Foreskin fibroblast (primary cell): ENCODE measurements at places on chromosomes 2 and 18.

DNA sequence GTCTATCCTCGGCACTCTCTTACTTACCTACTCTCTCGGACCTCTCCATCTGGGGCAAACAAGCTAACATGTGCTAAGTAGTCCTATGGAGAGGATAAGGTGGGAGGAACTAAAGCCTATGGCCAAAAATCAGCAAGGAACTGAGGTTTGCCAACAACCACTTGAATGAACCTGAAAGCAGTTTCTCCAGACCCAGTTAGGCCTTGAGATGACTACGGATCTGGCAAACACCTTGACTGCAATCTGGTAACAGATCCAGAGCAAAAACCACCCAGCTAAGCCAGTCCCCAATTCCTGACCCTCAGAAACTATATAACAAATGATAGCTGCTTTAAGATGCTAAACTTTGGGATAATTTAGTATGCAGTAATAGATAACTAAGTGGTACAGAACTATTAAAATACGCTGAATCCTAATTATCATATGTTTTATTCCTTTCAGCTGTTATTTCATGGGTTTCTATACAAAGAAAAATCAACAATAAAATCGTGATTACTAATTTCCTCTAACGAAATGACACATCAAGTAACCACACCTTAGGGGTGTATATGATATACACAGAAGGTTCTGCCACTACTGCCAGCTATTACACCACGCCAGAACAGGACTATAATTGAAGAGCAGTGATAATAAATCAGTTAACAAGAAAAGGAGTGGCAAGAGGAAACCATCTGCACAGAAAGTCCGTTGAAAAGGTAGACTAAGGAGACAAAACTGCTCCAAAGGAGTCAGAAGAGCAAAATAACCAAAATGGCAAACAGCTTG lies 3.2 kb downstream of the FARSB start:
- DNase-seq = no peak

DNA sequence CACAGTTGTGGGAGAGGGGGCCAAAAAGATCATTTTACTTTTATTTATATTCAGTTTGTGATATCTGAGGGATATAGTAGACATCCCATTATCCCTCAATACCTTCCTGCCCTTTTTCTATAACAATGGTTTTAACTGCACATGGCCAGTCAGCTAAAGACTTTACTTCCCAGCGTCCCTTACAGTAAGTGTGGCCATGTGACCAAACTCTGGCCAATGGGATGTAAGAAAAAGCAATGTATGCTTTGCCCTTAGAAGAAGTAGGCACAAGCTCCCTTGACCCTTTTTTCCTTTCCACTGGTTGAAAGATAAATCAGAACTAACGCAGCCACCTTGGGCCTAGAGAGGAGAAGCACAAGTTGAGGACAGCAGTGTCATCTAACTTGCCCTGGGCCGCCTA lies 44.6 kb upstream of the LRPPRC start:
- DNase-seq = no peak

GRCh38 chr2:203824603-203825002 lies 43.0 kb upstream of the CTLA4 start:
- DNase-seq = no peak

DNA sequence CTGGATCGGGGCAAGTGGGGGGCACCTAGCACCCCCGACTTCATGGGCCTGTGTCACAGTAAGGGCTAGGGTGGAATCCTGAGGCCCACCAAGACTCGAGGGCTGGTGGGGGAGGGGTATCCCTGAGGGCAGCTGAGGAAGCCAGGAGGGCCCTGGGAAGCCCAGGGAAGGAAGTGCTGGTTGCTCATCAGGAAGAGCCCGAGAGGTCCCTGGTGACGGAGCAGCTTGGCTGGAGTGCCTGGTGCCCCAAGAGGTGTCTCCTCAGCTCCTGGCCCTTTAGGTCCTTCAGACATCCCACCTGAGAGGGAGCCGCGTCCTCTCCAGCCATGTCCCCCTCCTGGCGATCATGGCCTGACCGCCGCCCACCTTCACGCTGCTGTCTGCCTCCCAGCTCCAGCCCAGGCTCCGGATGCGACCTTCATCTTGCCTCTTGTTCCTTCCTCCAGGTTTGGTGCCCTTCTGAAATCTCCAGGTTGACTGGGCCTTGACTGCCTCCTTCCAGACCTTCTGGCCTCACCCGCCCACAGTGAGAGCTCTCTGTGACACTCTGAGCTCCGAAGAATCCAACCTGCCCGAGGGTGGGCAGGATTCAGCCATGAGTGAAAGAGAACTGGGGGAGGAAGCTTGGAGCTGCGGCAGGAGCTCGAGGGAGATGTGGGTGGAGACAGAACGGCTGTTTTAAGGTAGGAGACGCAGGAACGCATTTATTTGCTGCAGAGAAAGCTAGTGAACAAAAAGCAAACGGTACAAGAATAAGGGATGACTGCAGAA lies 42.7 kb upstream of the SEMA4C start:
- DNase-seq = no peak

DNA sequence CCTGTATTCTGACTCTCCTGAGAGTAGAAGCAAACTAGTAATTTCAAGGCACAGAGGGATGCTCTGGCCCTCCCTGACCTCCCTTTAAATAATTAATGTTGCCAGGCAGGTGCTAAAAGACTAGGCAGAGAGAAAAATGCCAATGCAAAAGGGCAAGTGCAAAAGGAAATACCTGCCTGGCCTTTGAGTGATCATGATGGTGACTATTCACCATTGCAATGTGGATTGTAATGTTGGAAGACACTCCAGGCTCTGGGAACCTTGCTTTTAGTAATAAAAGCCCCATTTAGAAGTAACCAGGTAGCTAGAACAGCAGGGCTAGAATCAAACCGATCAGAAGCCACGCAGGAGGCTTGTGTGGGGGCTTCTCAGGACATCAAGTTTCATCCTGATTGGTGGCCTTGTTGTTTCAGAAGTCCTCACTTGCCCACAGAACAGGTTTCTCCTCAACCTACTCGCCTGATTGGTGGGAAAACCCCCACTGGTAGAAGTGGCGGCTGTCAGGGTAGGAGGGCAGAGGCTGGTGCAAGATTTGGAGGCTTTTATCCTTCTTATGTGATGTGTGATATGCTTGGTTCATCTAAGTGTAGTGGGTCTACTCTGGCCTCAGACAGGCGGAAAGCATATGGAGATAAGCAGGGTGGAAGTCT lies 16.0 kb upstream of the CHRNA1 start:
- peak; percentile 39 for DNase-seq

DNA sequence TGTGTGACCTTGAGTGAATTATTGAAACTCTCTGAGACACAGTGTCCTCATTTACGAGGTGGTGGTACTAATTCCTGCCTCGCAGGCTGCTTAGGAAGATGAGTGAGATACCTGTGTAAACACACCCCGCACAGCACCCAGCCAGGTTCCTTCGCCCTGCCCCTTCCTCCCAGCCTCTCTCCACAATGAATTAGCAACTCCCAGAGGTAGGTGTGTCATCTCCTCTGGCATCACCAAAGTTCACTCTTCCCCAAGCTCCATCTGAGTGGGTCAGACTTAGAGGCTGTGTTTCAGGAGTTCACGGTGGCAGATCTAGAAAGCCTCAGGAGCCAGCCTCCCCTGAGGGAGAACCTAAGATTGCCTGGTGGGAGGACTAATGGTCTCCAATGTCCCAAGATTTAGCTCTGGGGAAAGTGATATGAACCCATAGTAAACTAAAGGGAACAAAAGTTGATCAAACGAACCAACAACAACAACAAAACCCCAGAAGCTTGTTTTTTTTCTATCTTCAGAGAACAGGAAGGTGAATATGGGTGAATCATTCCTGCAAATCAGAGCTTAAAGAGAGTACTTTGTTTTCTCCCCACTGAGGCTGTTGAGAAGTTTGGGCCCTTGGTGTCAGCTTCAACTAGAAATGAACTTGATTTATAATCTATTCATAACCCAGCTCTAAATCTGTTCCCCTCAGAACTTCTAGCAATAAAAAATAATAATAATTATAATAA lies 44.4 kb upstream of the NRP2 start:
- DNase-seq = no peak

GRCh38 chr2:234162861-234163260 lies 112.4 kb downstream of the SPP2 start:
- no peak for DNase-seq

- DNase-seq = no peak
These were observed 73.0 kb downstream of the FSIP2 start for GRCh38 chr2:185811580-185811979.

GRCh38 chr2:37512971-37513370 lies 158.5 kb downstream of the CDC42EP3 start:
- no peak for DNase-seq

DNA sequence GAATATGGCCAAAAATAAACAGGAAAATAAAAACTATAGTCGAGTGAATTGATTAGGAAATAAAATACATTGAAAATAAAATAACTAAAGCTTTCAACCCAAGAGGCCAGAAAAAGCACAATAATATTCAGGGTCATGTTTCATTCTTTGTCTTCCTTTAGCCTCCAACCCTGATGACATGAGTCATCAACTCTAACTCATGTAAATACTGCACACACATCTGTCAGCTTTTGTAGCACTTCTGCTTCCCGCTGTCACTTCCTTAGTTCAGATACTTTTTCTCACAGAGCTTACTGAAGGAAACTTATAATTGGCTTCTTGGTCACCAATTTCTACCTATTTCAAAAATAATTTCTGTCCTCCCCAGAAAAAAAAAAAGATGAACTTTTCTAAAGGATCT lies 112.8 kb downstream of the UPP2 start:
- no peak for DNase-seq

DNA sequence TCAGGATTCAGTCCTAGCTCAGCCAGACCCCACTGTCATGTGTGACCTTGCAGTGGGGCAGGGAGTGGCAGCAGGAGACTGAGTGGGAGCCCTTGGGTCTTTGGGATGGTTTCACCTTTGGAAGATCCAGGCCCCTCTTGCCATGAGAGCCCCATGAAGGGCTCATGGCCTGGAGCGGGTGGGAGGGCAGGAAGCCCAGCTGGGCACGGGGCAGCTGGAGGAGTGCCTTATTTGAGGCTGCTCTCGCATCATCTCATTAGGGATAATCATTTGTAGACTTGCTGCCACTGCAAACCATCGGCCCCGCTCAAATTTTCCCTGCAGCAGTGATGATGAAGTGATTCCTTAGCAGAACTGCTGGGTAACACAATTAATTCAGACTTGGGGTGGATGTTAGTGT lies 73.9 kb downstream of the TGOLN2 start:
- no peak for DNase-seq

- DNase-seq = no peak
These were observed 460.2 kb downstream of the LRATD1 start for GRCh38 chr2:15092691-15093090.

DNA sequence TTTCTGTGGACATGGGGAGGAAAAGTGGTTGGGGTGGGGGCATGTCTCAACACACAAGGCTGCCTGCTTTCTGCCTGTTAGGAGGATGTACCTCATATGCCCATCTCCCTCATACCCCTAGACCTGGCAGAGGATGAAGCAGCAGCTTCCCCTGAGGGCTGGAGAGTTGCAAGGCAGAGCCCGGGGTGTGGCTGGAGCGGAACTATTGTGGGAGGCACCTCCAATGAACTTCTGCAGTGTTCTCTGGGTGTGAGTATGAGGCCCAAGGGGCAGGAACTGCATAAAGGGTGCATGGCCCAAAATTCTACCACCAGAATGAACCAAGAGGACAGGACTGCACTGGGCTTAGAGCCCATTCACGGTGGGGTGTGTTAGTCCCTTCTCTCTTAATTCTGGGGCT lies 296.3 kb upstream of the SIX2 start:
- DNase-seq = no peak

DNA sequence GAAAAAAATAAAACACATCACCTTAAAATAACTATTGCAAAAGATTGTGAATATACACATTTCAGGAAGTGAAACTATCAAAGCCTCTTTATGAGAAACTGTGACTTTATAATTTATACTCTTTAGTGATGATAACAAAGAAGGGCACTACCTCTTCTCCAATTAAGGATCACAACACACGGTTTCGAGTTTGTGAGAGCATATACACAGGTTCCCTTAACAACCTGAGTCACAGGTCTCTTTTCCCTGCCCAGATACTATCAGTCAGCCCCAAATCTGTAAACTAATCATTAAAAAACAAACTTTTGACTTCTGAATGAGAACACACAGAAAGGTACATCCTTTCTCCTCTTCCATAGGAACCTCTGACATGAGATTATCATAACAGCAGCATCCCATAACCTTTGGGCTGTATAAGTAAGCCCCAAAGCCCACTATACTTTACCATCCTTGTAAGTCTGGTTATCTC lies 44.9 kb downstream of the PTPN2 start:
- DNase-seq = peak; percentile 5

- no peak for DNase-seq
These were observed 145.4 kb downstream of the KLHL29 start for GRCh38 chr2:23530206-23530908.

DNA sequence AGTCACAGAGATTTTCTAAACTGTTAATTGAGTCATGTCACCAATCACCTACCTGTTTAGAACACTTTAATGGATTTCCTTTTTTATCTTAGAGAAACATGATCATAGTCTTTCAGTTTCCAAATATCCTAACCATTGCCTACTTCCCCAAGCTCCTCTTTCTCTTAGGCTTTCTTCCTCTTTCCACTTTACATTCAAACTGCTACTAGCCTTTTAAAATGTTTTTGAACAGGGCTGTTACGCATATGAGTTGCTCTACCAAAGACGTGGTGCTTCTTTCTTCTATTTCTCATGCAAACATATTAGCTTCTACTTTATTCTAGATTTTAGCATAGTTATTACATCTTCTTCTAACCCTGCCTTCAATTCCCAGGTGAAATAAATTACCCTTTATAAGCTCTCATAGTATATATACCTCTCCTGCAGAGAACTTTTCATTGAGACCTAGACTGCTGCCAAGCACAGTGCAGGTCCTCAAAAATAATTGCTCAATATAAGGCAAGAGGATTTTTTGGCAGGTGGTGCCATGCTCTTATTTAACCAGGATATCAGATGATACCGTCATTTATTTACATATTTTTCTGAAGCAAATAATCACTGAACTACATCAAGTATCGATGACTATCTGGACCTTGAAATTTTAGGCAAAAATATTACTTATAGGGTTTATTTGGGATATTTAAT lies 937.1 kb downstream of the TSN start:
- DNase-seq = no peak
